Psoas muscle (tissue), 8 donors: ENCODE measurements at places on chromosomes 11 and 22.

DNA sequence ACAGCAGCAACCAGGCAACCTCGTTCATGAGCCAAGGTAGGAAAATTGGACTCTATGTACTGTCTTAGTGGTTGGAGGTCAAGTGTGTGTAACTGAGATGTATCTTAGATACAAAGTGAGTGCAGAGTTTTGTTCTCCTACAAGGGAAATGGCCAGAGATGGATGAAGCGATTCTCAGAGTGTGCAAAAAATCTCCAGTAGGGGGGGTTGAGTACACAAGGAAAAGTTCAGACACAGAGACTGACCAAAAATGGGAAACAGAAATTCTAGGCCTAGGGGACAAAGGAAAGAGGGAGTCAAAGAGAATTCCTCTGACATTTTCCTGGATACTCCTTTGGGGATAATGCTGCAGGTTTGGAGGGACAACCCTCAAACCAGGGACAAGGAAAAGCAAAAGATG, 38.2 kb upstream of the OR5AK2 start:
- no peaks in the 10 kb centered on the region for H3K4me1 ChIP-seq
- no peak overlapping the region for H3K4me3 ChIP-seq
- no peak overlapping the region for H3K27ac ChIP-seq
- H3K36me3 ChIP-seq = no peaks in the 10 kb centered on the region

DNA sequence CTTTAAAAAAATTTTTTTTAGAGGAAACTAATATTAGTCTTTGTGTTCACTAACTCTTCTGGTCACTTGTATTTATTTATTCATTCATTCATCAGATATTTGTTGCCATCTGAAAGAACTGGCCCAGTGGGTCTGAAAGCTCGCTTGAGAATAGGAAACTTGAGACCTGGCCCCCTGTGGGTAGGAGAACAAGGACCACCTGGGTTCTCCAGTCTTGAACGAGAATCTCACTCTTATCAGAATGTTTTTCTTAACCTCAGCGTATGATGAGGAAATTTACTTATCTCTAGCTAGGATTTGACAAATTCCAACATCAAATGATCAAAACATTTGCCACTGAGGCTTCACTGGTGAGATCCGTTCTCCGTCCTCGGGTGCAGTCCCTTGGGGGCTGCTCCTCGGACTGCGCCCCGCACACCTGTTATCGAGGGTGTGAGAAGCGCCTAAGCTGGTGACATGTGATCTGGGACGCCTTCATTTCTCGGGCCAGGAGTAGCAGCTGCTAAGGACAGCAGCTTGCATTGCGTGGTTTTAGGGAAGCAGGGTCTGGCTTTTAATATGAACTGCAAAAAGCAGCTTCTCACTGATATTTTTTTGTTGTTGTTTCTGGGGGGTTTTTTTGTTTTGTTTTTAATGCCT, 6.3 kb downstream of the C22orf31 start:
- H3K27ac ChIP-seq = no peak overlapping the region
- H3K4me1 ChIP-seq = peaks cover 16% of the 10 kb centered on the region
- H3K27me3 ChIP-seq = no peaks in the 10 kb centered on the region
- no peak for DNase-seq
- H3K4me3 ChIP-seq = no peak overlapping the region

- no peak overlapping the region for H3K4me3 ChIP-seq
- peaks cover 13% of the 10 kb centered on the region for H3K4me1 ChIP-seq
- no peak overlapping the region for H3K27ac ChIP-seq
- H3K36me3 ChIP-seq = peaks cover 13% of the 10 kb centered on the region
- H3K27me3 ChIP-seq = no peaks in the 10 kb centered on the region
Observed at GRCh38 chr11:955154-956063, 29.7 kb downstream of the AP2A2 start.

- H3K4me1 ChIP-seq = peaks cover 3% of the 10 kb centered on the region
- H3K4me3 ChIP-seq = no peak overlapping the region
- H3K27me3 ChIP-seq = peaks cover 2% of the 10 kb centered on the region
- no peaks in the 10 kb centered on the region for H3K36me3 ChIP-seq
- H3K27ac ChIP-seq = no peak overlapping the region
Observed at GRCh38 chr22:30276039-30276438, 9.4 kb upstream of the OSM start.
